ENCODE measurements at places on chromosomes 13 and 19. TPM values are rescaled to one million over a fixed set of nuclear protein-coding genes. Genes with fewer than 3 reads are reported as not detected.

The SAFB2 gene
- total RNA-seq: 56.6 TPM

DNA sequence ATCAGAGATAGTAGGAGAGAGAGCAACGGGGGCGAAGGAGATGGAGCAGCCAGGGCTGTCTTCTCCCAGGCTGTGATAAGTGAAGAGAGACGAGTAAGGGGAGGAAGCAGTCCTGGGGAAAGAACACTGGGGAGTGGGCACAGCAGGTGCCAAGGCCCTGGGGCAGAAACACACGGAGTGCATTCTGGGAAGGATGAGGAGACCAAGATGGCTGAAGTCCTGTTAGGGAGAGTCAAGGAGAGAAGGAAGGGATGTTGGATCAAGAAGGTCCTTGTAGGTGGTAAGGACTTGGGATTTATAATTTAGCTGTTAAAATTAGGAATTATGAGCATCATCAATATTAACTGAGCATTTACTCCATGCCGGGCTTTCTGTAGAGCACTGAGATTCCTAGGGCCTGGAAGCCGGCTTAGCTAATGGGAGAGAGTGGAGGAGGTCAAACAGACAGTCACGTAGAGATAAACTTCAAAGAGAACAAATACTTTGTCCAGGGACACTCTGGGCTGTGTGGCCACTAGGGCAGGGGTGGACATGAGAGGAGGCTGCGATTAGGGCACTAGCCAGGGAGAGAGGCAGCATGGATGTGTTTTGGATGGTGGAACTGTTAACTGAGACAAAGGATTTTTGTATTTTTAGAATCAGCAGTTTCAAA, 134.2 kb upstream of the PEG3 start:
- DNase-seq: no peak

- DNase-seq: no peak
Measured at GRCh38 chr13:73984949-73985691, 149.1 kb downstream of the KLF12 start.

DNA sequence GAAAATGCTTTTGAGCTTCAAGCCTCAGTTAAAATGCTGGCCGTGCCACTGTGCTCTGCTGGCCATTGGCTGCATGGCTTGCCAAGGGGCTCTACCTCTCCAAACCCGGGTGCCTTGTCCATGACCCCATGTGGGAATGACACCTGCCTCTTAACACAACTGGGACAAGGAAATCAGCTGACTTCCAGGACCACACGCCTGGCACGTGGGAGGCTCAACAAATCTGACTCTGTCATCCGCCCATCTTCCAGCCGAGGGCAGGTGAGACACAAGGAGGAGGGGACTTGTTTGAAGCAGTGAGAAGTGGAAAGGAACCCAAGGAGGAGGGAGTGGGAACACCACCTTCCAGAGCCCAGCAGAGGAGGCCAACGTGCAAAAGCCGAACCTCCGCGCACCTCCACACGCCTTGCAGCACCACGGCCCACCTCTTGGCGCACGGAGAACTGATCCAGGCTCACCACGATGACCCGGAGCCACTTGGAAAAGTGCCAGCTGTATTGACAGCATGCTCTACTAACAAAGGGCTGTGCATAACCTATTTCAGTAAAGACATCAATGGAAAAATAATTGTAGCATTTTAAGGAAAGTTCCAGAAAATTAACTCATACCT, 38.3 kb downstream of the COL4A1 start:
- no peak for DNase-seq

DNA sequence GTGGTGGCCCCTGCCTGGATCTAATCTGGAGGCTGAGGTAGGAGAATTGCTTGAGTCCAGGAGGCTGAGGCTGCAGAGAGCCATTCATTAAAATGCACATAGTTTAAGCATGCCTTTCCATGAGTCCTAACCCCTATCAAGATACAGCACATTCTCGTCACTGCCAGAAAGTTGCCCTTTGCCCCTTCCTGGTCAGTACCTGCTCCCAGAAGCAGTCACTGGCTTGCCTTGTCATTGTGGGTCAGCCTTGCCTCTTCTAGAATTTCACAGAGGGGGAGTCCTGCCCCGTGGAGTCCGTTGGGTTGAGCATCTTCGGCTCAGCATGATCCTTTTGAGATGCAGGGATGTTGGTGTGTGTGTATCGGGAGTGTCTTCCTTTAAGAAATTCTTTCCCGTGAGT, 10.8 kb downstream of the BICRA start:
- DNase-seq: no peak

Measured in pulmonary artery endothelial cell (primary cell).